Astrocyte (in vitro differentiated cells and primary cell): ENCODE measurements at places on chromosomes 2 and 18. TPM values are rescaled to one million over a fixed set of nuclear protein-coding genes. Genes with fewer than 3 reads are reported as not detected.

Gene POTEI
- total RNA-seq = 0.32 and 0.50 TPM in 2 replicates

Gene SPP2
- not detected in 2 replicates for total RNA-seq

Gene ASIC4
- 0.39 and 0.70 TPM in 2 replicates for total RNA-seq

Gene ABCB11
- 0.02 TPM in 1 of 2 replicates, not detected in the other for total RNA-seq

Gene C2orf15
- total RNA-seq = 0.59 and 0.60 TPM in 2 replicates

Gene KIF1A
- 20.3 and 51.2 TPM in 2 replicates for total RNA-seq

Gene ZNF892
- total RNA-seq = 4.8 and 5.9 TPM in 2 replicates

- no peaks in the 10 kb centered on the region for H3K4me1 ChIP-seq
- no peaks in the 10 kb centered on the region for H3K27me3 ChIP-seq
- no peak overlapping the region for H3K4me3 ChIP-seq
- peaks cover 2% of the 10 kb centered on the region for H3K36me3 ChIP-seq
- H3K27ac ChIP-seq = no peak overlapping the region
- DNase-seq = no peak
Observed at GRCh38 chr2:62140426-62141141, 55.3 kb upstream of the B3GNT2 start.

DNA sequence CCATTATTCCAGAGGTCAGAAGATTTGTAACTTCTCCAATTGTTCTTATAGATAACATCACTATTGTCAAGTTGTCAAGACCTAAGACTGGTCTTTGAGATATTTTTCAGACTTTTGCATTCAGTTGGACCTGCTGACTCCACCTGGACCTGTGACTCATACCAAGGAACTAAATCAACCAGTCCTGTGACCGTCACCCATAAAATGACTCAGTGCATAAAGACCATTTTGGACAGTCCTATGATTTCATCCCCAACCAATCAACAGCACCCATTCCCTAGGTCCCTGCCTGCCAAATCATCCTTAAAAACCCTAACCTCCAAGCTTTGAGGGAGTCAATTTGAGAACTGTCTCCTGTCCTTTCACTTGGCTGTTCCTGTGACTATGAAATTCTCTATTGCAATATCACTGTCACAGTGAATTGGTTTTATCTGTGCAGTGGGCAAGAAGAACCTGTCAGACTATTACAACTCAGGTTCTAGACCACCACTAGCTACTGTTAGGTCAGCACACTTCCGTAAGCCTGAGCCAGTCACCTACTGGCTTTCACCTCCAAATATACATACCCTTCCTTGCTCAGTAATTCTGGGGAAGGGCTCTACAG, 17.1 kb downstream of the DPP4 start:
- no peak for DNase-seq
- H3K27ac ChIP-seq = no peak overlapping the region
- H3K27me3 ChIP-seq = no peaks in the 10 kb centered on the region
- H3K4me1 ChIP-seq = no peaks in the 10 kb centered on the region
- H3K36me3 ChIP-seq = no peaks in the 10 kb centered on the region

DNA sequence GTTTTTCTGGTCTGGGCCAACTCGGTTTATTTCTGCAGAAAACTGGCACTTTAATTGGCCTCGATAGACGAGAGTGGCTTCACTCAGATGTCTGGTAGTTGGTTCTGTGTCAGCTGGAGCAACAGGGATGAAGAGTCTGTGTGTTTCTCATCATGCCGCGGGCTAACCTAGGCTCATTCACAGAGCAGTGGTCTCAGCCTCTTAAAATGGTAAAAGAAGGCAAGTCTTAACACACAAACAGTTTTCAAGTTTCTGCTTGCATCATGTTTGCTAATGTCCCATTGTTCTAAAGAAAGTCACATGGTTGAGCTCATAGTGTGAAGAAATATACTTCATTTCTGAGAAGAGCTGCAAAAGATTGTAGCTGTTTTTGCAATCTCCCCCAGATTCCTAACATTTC, 37.5 kb upstream of the ANXA4 start:
- no peak overlapping the region for H3K4me3 ChIP-seq
- H3K27me3 ChIP-seq = no peaks in the 10 kb centered on the region
- H3K27ac ChIP-seq = no peak overlapping the region
- no peak for DNase-seq
- H3K4me1 ChIP-seq = no peaks in the 10 kb centered on the region
- H3K36me3 ChIP-seq = no peaks in the 10 kb centered on the region

DNA sequence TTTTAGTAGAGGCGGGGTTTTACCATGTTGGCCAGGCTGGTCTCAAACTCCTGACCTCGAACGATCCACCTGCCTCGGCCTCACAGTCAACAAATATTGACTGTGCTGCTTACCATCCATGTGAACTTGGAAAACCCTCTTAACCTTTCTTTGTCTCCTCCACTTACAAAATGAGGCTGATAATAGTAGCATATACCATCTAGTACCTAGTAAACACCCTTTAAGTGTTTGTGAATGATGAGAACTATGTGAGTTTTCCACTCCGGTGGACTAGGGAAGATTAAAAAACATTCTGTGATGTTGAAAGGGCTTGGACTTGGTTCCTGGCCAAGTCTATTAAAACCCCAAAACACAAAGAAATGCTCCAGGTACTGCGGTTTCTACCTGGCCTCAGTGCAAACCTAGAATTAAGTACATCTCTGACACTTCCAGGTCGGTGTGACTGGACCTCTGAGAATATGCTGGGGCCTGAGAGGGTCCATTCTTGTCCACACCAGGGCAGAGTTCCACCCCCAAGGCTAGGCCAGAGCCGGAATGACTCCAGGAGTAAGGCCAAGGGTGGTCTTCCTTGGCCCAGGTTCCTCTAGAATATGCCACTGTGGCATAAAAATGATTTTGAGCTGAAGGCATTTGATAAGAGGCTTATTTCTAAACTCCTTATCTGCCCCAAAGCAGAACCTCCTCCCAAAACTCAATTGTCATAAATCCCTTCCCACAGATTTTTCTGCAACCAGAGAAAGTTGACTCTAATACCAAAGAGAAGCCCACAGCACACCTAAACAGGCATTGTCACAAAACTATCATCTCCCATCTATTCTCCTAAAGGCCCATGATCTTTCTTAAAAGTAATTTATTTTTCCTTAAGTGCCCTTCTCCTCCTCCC, 217.5 kb downstream of the TGIF1 start:
- H3K27me3 ChIP-seq = no peaks in the 10 kb centered on the region
- no peak overlapping the region for H3K4me3 ChIP-seq
- no peak for DNase-seq
- peaks cover 12% of the 10 kb centered on the region for H3K4me1 ChIP-seq

DNA sequence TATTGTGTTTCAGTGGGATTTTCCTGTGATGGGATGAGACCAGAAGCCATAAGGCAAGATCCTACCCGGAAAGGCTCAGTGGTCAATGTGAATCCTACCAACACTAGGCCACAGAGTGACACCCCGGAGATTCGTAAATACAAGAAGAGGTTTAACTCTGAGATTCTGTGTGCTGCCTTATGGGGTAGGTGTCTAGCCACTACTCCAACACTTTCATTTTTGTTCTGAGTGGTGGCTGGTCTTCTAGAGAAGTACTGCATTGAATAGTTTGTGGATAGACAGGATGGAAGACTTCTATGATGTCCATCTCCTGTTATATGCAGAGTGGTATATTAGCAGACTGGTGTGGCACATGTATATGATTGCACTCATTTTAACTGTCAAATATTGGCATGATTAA, 117.7 kb upstream of the IL1R2 start:
- no peaks in the 10 kb centered on the region for H3K4me1 ChIP-seq
- H3K27me3 ChIP-seq = no peaks in the 10 kb centered on the region
- no peak overlapping the region for H3K27ac ChIP-seq
- DNase-seq = no peak
- H3K36me3 ChIP-seq = peaks cover 79% of the 10 kb centered on the region

DNA sequence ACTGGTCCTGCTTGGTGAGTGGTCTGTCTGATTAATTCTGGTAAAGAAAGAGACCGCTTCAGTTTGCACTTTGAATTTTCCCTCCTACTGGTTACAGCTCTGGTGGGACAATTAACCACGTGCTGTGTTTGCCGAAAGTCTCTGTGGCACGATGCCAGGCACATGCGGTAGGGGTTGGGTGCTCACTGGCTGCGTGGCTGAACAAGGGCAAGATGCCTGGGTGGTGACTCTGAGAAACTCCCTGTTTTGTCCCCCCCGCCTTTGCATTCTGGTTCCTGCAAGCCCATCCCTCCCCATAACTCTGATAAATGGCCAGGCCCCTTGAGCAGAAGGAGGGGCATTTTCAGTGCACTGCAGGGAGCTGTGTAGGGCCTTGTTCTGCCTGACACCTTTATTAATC, 206.1 kb downstream of the TFCP2L1 start:
- no peak overlapping the region for H3K4me3 ChIP-seq
- H3K27me3 ChIP-seq = peaks cover 6% of the 10 kb centered on the region
- H3K27ac ChIP-seq = no peak overlapping the region
- H3K36me3 ChIP-seq = no peaks in the 10 kb centered on the region

- peak; percentile 82 for DNase-seq
- no peak overlapping the region for H3K27ac ChIP-seq
- H3K36me3 ChIP-seq = no peaks in the 10 kb centered on the region
- H3K27me3 ChIP-seq = no peaks in the 10 kb centered on the region
Observed at GRCh38 chr18:73669297-73669696, 478.3 kb downstream of the FBXO15 start.

GRCh38 chr2:15042801-15043217, 410.3 kb downstream of the LRATD1 start:
- H3K27me3 ChIP-seq = no peaks in the 10 kb centered on the region
- H3K4me3 ChIP-seq = no peak overlapping the region
- H3K4me1 ChIP-seq = peaks cover 7% of the 10 kb centered on the region

DNA sequence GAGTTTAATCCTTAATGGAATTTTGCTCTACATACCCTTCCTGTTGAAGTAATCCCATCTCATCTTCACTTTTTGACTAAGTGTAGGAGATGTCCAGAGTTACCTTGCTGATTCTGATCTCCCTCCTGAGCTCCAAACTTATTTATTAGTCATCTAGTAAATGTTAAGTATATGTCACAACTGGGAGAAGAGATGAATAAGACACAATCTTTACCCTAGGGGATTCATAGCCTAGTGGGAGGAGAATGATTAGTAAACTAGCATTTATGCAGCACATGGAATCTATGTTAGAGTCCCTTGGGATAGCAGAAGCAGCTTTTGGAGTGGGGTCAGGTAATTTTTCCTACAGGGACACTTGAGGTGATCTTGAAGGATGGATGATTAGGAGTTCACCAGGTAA, 20.7 kb downstream of the ACVR2A start:
- H3K36me3 ChIP-seq = no peaks in the 10 kb centered on the region
- H3K27me3 ChIP-seq = no peaks in the 10 kb centered on the region
- no peak for DNase-seq
- no peaks in the 10 kb centered on the region for H3K4me1 ChIP-seq
- H3K4me3 ChIP-seq = no peak overlapping the region

- H3K4me3 ChIP-seq = no peak overlapping the region
- H3K27me3 ChIP-seq = no peaks in the 10 kb centered on the region
- peak overlapping the region; percentile 1 for H3K27ac ChIP-seq
- H3K4me1 ChIP-seq = peaks cover 16% of the 10 kb centered on the region
Observed at GRCh38 chr18:8471372-8471771, 137.9 kb upstream of the RAB12 start.

GRCh38 chr2:143754742-143755141, 625.5 kb downstream of the ARHGAP15 start:
- no peak overlapping the region for H3K4me3 ChIP-seq
- no peak overlapping the region for H3K27ac ChIP-seq
- H3K27me3 ChIP-seq = no peaks in the 10 kb centered on the region
- no peaks in the 10 kb centered on the region for H3K36me3 ChIP-seq

DNA sequence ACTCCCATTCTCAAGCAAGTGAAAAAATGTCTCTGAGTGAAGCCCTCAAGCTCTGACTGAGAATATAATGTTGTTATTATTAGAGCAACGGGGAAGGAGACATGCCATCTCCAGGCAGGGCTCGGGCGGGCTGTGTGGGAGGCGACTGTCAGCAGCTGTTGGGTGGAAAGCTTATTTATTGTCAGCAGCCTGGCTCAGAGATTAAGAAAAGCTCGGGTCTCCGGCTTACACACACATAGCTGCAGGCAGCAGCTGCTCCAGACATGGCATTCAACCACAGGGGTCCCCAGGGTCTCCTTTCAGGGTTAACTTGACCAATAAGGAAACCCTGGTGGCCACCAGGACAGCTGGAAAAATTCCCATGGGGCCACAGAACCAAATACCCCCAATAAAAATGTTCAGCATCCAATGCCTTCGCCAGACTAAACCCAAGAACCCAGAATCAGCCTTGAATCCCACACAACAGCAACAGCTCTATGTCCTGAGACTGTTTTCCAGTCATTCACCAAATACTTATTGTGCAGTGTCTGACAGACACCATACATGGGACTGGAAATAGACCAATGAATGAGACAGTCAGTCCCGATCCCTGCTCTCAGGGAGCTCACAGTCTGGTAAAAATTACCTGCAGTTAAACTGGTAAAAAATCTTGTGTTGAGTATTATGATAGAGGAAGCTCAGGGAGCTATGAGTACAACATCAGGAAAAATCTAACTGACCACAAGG, 70.5 kb upstream of the RTN4 start:
- no peaks in the 10 kb centered on the region for H3K27me3 ChIP-seq
- no peak overlapping the region for H3K4me3 ChIP-seq
- no peaks in the 10 kb centered on the region for H3K36me3 ChIP-seq
- peaks cover 14% of the 10 kb centered on the region for H3K4me1 ChIP-seq
- no peak overlapping the region for H3K27ac ChIP-seq

GRCh38 chr2:5040571-5040970, 651.6 kb upstream of the SOX11 start:
- H3K36me3 ChIP-seq = no peaks in the 10 kb centered on the region
- H3K4me3 ChIP-seq = no peak overlapping the region
- no peaks in the 10 kb centered on the region for H3K4me1 ChIP-seq
- H3K27ac ChIP-seq = no peak overlapping the region
- no peak for DNase-seq
- no peaks in the 10 kb centered on the region for H3K27me3 ChIP-seq

DNA sequence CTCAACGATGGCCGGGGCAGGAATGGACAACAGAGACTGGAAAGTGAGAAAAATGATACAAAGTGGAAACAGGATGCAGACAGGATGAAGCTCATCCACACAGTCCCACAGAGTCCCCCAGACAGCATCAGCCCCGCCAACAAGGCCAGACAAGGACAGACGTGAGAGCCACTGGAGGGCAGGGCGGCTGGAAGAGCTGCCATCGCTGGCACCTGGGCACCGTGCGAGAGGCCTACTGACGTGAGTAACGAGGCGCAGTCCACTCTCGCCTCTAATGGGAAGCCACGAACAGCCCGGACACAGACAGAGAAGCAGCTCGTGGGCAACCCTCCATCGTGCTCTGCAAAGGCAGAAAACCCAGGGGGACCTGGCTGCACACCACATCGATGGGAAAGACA, 17.1 kb downstream of the HDAC4 start:
- no peaks in the 10 kb centered on the region for H3K4me1 ChIP-seq
- H3K4me3 ChIP-seq = no peak overlapping the region
- no peak for DNase-seq
- no peaks in the 10 kb centered on the region for H3K36me3 ChIP-seq
- H3K27ac ChIP-seq = no peak overlapping the region

GRCh38 chr2:98372579-98372978, 26.3 kb downstream of the CNGA3 start:
- H3K27me3 ChIP-seq = peaks cover 8% of the 10 kb centered on the region
- DNase-seq = no peak
- no peaks in the 10 kb centered on the region for H3K4me1 ChIP-seq
- no peak overlapping the region for H3K27ac ChIP-seq
- no peak overlapping the region for H3K4me3 ChIP-seq
